ENCODE measurements at places on chromosomes 11 and 22.

- DNase-seq, result no peak
Observed at GRCh38 chr11:65352783-65353182, 1.8 kb upstream of the TIGD3 start.

- DNase-seq, result no peak
Observed at GRCh38 chr11:17560281-17561110, 13.4 kb downstream of the OTOG start.

DNA sequence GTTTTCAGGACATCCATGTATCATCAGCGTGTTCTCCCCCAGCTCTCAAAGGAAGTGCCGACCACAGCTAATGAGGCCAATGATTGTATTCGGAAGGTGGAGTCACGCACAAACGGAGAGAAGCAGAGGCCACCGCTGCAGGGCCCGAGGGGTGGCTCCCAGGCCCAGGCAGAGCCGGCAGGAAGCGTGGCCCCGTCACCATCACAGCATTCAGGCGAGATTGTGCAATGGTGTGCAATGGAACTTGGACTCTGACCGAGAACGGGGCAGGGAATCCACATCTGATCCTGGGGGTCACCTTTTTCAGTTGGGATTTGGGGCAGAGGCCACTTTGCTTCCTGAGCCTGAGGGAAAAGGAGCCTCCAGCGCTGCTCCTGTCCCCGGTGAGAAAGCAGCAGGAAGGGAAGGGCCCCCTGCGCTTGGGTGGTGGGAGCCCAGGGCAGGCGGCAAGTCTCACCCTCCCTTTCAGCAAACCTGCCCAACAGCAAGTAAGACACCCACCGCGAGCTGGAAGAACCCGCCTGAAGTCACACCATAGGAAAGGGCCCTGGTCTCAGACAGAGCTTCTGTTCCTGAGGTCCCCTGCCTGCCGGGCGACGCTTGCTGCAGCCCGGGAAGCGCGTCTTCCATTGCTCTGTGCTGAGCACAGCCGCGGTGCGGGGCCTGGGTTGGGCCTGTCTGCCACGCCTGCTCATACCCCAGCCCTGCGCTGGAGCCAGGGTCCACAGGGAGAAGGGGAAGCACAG is 1430.7 kb downstream of the BRD1 start:
- no peak for DNase-seq

GRCh38 chr11:119860561-119861094 is 131.6 kb upstream of the NECTIN1 start:
- no peak for DNase-seq

- peak; percentile 8 for DNase-seq
Observed at GRCh38 chr22:23591201-23591791, 11.2 kb upstream of the IGLL1 start.

All from stimulated activated CD4-positive, alpha-beta T cell treated with anti-CD3 and anti-CD28 coated beads, Interleukin-1b, Interleukin-23, amount 100 ng/mL, for 1 hour (primary cell).